ENCODE measurements at places on chromosomes 12 and 14. TPM values are rescaled to one million over a fixed set of nuclear protein-coding genes. Genes with fewer than 3 reads are reported as not detected.

RPS6KL1 gene
- 5.2 TPM for total RNA-seq

ACRBP gene
- total RNA-seq = 0.76 TPM

LRFN5 gene
- not detected for total RNA-seq

- DNase-seq = no peak
Measured at GRCh38 chr14:96274543-96274942, 18.5 kb downstream of the BDKRB1 start.

- peak; percentile 54 for DNase-seq
Measured at GRCh38 chr14:102805371-102805891, 28.2 kb downstream of the TRAF3 start.

DNA sequence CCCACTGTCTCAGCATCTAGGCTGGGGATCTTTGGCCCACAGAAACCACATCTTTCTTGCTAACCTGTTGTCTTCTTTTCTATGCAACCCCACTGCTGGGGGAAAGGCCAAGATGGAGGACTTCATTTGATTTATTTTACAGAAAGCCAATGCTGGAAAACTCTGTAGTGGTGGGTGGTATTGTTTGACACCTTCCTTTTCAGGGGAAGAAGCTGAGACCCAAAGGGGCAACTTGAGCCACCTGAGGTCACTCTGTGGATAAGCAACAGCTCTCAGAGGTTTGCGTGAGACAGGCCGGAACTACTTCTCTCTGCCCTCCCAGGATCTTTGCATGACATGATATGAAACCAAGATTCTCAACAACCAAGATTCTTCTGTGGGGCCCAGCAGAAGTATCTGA is 645.2 kb downstream of the VRK1 start:
- peak; percentile 49 for DNase-seq

All from activated CD8-positive, alpha-beta T cell treated with anti-CD3 and anti-CD28 coated beads, Interleukin-2, amount 10 ng/mL, durations not matched to agents 7 days and 5 days (primary cell).